ENCODE measurements at places on chromosomes 3 and 15.

GRCh38 chr3:54038391-54038790, 84.0 kb upstream of the CACNA2D3 start:
- no peak for DNase-seq

DNA sequence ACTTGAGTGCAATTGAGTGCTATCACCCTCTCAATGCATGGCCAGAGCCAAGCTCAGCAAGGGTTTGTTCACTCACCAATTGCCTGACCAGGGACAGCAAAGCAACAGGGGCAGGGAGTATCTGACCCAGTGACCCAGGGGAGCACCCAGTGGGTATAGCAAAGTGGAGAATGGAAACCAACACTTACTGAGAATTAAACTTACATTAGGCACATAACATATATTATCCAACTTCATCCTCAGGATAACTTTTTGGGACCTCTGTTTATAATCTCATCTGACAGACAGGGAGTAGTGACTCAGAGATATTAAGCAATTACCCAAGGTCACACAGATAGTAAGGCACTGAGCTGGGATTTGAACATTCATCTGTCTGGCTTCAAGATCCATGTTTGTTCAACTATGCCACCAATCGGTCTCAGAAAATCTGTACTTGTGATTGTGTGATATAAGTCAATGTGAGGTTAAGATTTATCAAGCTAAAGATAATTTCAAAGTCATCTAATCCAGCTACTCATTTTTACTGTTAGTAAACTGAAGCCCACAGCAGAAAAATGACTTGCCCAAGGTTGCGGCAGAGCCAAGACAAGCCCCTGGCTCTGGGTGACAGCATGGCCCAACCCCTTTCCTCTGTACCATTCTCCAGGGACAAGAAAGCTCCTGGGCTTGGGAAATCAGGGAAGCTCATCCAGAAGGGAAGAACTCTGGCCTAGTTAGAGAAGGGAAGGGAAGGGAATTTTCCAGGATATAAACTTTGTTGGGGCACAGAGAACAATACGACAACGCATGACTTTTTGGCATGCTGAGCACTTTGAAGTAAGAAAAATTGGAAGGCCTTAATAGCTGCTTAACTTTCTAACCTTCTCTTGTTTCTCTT, 138.0 kb upstream of the SMAD3 start:
- DNase-seq, result no peak

GRCh38 chr3:148923592-148923991, 58.5 kb downstream of the CPA3 start:
- DNase-seq, result no peak

- no peak for DNase-seq
These were observed 14.5 kb downstream of the POLQ start for GRCh38 chr3:121531269-121531668.

DNA sequence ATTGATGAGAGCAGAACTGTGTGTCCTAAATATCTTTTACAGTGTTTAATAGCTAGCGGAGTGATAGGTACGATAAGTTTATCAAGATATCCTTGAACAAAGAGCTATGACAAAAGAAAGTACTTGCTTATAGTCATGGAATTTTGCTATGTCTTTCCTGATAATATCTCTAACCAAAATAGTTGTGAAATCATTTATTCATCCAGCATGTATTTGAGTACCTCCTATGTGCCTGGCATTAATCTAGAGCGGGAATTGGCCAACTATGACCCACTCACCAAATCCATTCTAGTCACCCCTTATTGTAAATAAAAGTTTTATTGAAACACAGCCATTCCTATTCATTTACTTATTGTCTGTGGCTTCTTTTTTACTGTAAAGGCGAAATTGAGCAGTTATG, 46.6 kb downstream of the ZFAND6 start:
- no peak for DNase-seq

- no peak for DNase-seq
These were observed 4.7 kb downstream of the ABHD6 start for GRCh38 chr3:58242340-58242739.

DNA sequence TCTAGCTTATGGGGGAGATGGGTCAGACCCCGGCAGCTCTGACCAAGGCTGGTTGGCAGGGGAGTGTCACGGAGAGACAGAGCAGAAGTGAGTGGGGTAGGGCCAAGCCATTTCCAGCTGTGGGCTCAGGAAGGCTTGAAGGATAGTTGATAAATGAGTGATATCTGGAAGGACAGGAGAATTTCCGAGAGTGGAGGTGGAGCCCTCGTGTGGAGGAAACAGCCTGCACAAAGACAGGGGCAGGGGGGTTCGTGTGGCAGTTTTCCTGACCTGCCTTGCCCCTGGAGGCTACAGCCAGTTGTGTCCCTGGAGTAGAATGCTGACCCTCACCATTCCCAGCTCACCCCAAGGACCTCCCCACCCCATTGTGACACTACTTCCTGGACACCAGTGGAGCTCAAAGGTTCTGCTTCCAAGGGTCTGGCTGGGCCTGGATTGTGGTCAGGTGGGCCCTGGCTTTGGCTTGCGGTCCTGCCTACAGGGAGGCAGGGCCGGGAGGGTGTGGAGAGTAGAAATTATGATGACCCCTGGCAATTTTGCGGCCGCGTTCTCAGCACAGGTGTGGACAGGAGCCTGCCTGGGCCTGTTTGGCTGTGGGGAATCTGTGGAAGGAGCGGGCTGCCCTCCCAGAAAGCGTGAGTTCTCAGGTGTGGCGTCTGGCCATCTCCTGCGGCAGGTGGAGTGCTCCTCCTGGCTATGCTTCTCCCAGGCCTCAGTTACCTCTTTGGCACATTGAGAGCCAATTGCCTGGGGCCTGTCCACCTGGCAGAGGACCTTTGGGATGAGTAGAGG, at the start of gene SLC22A14:
Gene SLC22A14 (plus strand): TSS at position 400 of the 792 bp plus-strand sequence. CDS start 23,733 bp downstream, outside the sequence.
- no peak for DNase-seq

DNA sequence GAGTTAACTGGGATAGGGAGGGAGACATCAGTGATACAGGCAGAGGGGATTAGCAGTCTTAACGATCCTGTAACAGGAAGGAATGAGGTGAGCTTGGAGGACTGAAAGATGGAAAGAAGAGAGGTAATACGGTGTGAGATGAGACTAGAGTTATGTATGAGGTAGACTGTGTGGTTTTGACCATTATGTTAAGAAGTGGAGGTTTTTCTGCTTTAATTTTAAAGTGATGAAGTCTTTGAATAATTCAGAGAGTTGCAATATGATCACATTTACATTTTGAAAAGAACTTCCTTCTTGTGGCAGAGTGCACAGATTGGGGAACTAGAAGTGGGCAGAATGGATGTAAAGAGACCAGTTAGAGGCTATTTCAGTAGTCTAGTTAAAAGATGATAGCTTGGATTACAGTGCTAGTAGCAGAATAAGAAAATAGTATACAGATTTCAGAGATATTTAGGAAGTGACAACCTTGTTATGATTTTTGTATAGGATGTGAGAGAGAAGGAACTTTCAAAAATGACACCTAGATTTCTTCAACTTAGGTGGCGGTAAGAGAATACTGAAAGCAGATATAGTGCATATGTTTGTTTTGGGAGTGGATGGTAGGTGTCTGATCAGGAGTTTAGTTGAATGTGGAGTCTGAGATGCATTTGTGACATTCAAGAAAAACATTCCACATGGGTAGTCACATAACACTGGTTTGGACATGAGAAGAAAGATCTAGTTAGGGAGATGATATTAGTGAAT, 40.5 kb downstream of the STT3B start:
- DNase-seq, result no peak

- no peak for DNase-seq
These were observed 3.1 kb upstream of the ABHD6 start for GRCh38 chr3:58234516-58234931.

GRCh38 chr3:49673715-49674496, at the start of gene APEH:
TSS of gene APEH (plus strand) at chr3:49674351. CDS start at chr3:49674402, 51 bp downstream.
- no peak for DNase-seq

DNA sequence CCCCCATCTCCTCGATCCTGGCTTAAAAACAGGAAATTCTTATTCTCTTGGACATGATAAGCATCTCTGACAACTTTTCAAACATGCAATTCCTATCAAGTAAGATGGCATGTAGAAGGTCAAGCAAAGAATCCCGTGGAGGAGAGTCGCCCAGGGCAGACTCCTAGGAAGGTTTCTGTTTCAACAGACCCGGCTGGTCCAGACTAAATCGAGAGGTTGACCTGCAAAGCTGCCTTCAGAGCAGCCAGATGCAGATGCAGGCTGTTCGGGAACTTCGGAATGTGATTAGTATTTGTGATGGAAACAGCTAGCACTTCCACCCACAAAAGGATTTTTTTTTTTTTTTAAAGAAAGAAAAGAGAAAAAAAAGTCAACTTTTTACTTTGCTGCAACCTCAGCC, 216.8 kb downstream of the NR1D2 start:
- no peak for DNase-seq

GRCh38 chr3:57822686-57823085, 66.6 kb downstream of the SLMAP start:
- no peak for DNase-seq

DNA sequence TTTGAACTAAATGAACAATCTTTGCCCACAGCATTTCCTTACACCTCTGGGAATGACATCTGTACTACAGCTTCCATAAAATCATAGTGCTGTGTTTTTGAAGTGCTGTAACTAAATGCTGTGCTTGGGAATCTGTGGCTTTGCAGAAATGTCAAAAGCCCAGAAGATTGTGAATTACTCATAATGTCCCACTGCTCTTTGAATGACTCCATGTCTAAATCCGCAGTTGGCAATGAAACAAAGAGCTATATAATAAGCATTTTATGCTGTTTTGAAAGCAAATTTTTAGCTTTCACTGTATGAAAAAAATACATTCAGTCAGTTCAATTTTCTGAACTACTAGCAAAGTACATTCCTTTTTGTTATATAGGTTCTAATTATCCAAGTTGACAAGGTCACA, 88.6 kb upstream of the ADAMTS17 start:
- DNase-seq, result no peak

GRCh38 chr3:8882642-8883041, 80.6 kb downstream of the RAD18 start:
- DNase-seq, result no peak

DNA sequence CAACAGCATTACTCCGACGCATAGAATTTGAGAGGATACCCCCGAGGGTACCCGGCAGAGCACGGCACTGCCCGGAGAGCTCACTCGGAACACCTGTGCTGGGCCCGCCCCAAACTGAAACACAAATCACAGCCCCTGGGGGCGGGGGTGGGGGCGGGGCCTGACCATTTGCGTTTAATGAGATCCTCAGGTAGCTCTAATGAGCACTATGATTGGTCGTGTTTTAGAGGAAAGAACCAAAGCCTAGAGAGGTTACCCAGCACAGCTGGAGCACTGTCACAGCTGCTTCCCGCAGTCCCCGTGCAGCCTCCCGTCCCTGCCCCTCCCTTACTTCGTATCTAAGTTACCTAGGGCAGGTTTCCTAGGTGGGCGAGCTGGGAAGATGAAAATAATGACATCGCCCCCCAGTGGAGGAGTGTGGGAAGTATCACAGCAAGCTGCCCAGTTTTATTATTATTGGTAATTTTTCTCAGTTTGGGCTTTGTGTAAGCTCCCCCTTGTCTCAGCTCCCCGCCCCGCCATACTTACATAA, 187.1 kb downstream of the PDE8A start:
- DNase-seq, result peak; percentile 48

- no peak for DNase-seq
These were observed 4.6 kb downstream of the WDR53 start for GRCh38 chr3:196563721-196564225.

DNA sequence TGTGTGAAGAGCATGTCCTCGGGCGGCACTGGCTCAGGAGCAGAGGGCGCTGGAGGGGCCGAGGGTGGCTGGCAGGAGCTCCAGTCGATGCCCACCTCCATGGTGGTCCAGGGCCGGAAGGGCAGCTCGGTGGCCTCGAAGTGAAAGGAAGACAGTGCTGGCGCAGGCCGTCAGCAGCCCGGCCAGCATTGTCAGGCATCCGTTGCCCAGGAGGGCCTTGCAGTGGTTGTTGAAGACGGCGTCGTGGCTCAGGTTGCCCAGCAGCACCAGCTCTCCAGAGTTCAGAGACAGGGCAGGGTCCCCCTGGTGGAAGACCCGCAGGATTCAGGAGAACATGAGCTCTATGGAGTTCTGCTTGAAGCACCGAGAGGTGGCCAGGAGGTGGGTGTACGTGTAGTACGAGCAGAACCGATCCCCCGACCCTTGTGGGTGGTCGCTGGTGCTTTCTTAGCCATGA, 16.5 kb upstream of the SIAH2 start:
- no peak for DNase-seq

- DNase-seq, result no peak
These were observed 10.2 kb downstream of the CSPG4 start for GRCh38 chr15:75702436-75702835.

GRCh38 chr3:132034486-132035464, at the start of gene CPNE4:
TSS of gene CPNE4 (minus strand) at chr3:132035014.
- DNase-seq, result peak; percentile 48

DNA sequence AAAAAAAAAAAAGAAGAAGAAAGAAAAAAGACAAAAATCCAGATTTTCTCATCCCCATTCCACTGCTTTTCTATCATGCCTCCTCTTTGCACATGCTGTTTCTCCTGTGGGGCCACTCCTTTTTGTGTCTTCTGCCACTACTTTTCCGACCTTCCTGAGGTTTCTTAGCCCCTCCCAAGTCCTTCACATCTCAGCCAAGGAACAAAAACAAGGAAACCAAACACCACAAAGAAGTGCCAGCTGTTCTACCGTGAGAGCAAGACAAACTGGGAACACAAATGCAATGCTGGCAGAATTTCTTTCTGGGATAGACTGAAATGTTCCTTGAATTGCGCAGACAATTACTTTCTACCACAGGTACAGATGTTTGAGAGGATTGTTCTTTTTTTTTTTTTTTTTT, 83.2 kb downstream of the MB21D2 start:
- DNase-seq, result no peak

DNA sequence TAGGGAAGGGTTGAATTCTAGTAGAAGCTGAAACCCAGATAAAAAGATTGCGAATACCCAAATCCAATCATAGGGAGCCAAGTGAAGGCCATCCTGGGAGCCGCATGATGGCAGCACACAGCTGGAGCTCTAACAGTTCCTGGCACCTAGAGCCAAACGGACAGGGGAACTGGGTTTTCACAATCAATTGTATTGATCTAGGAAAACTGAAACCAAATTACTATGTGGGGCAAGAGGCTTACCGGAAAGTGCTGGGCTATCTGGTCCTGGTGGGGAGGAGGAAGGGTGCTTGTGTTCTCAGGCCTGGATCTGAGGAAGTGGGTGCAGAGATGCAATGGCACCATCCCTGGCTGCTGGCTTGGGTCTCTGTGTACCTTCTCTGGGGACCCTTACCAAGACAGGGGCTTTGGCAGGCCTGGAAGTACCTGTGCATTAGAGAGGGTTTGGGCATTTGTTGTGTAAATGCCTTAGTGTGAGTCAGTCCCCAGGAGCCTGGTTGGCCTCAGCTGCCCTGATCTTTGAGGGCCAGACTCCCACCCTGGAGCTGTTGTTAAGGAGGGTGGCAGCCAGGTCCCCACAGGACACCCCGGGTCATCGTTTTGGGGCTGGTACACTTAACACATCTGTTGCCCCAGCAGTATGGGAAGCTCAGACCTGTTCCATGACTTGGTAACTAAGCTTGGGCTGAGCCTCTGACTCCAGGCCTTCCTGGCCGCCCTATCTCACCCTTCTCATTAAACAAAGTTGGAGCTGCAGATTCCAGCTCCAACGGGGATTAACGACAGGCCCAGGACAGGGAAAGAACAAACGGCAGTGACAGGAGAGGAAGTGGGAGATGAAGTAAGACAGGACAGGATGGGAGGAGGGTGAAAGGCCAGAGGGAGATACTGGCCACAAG, 8.9 kb upstream of the FURIN start:
- no peak for DNase-seq

GRCh38 chr15:101012326-101013200, 93.4 kb downstream of the LRRK1 start:
- DNase-seq, result no peak

All from stimulated activated naive CD4-positive, alpha-beta T cell (primary cell).